ENCODE measurements at places on chromosomes 12 and 14.

DNA sequence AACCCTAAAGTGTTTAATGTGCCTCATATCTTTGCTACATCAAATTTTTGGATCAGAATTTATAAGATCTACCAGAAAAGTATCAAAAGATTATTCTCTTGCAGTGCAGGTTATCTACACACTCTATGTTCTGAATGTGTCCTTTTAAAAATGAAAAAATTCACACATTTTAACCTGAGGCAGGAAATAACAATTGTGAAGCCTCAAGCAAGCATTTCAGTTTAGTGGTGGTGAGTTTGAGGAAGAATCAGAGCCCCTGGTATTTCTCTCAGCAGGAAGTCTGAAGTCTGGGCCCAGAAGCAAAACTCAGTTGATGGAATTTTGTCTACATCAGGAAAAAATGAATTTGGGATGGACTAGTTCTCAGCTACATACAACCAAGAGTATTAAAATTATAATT is 137.0 kb upstream of the PZP start:
- DNase-seq = no peak

DNA sequence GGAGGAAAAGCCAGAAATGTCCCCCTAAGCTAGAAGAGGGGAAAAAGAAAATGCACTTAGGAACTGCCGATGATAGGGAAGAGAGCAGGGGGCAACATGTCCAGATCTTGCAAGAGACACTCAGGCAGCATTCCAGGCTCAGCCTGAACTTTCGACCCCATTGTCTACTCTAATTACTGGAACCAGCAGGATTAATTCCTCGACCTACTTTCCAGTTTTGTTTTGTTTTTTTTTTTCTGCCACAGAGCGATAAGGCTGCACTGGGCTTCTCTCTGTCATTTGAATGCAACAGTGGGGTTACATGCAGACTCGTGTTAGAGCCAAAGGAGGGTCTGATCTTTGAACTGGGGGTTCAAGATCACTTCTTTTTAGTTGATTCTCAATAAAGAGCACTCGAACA is 68.7 kb upstream of the MED13L start:
- DNase-seq = no peak

DNA sequence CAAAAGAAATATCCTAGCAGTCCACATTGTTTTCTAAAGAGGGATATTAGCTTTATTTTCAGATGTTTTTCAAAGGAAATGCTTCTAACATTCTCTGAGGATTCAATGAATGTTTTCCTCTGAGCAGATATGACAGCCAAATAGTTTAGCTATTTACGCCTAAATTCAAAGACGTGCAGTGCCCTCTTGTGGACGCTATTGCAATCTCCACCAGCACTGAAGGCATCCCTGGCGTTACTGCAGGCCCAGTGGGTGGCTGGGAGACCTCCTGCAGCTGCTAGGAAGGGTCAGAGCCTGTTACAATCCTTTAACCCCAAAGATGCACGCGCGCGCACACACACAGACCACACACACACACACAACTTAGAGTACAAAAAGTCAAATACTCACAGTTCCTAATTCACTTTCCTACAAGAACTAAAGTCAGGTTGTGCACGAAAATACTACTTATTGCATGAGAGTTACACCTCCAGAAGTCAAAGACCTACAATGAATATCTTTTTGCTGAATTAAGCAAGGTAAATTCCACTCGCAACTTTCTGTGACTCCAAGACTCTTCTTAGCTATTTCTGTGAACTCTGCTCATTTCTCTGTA is 589.3 kb upstream of the TMEM132C start:
- peak; percentile 10 for DNase-seq

GRCh38 chr12:118357257-118358007 is 15.3 kb downstream of the TAOK3 start:
- DNase-seq = peak; percentile 34

- no peak for DNase-seq
These were observed 13.5 kb downstream of the HECTD1 start for GRCh38 chr14:31194095-31194494.

DNA sequence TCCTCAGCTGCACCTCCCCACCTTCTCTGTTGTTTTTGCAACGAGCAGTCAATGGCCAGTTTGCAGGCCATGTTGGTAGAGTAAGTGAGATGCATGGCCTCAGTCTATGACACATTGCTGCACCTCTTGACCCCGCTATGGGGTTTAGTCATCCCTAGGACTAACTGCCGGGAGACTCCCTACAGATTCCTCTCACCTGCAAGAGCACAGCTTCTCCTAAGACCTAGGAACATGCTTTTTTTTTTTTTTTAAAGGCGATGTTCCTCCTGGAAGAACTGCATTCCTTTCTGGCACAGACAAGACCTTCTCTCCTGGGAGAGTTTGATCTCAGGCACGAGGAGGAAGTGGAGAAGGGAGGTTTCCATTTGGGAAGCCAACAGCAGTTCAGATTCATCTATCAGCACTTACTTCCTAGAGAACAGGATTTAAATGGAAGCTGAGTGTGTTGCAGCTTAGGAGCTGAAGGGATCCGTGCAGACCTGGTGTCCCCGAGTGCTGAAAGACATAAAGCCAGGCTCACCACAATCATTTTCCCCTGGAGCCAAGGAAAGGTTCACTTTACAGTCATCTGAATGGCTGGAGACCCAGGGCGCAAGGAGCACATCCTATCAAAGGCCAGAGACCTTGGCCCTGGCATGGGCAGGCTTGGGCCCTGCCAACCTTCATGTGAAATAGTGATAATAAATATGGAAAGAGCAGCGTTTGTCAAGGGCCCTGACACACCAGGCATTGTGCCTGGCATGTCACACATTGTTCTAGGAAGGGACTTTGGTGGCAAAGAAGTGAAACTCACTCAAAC is 104.1 kb downstream of the LGMN start:
- DNase-seq = no peak

- DNase-seq = no peak
These were observed 15.8 kb upstream of the PTPRR start for GRCh38 chr12:70936203-70936813.

DNA sequence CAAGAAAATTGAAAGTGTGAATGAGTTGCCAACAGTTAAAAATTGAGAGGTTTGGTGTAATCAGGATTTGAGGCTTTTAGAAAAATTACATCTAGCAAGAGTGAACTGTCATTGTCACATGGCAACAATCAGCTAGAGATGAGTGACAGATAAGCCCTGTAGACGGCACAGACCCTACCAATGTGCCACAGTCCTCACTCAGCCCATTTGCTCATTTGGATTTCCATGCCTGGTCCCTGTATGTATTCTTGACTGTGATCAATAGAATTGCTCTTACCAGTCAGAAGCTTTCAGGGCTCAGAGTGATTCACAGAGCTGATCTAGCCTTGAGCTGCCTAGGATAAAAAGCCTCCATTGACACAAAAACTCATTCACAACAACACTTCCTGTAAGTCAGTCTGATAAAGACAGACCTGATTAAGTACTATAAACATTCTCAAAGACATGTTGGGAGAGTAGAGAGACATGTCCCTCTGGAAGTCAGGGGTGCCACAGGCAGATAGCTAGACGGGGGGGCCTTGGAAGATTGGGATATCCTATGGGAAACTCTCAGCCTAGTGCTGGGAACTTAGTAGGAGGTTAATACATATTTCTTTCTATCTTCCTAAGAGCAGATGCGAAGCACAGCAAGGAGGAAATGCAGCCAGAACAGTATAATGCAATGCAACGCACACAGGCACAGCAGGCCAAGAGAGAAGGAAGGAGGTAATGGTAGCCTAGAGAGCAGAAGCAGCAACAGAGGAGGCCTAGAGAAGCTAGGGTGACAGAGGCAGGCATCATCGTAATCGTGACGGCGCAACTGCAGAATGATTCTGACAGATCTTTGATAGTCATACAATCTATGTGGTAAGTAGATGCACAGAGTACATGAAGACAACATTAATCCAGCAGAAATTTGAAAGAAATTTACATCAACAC is 2.0 kb upstream of the PELI2 start:
- no peak for DNase-seq

- no peak for DNase-seq
These were observed 76.7 kb downstream of the TBK1 start for GRCh38 chr12:64528616-64529015.

- no peak for DNase-seq
These were observed 229.8 kb downstream of the DPF3 start for GRCh38 chr14:72663956-72664650.

- no peak for DNase-seq
These were observed 27.1 kb downstream of the KCTD10 start for GRCh38 chr12:109449845-109450532.

- DNase-seq = peak; percentile 3
These were observed 68.6 kb upstream of the MAX start for GRCh38 chr14:65170768-65171507.

DNA sequence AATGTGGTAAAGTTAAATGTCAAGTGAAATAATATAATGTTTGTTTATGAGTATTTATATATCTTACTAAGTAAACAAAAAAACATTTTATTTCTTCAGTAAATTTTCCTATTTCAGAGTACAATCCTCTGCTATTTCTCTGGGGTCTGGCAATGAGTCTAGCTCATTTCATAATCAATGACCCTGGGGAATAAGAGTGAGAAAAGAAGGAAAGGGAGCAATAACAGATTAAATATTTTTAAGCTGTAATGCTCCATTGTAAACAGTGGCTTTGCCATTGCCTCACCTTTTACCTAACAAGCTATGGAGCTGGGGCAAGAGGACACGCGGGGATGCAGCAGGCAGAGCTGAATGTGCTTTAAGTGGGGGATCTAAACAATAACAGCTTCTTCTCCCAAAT is 1071.9 kb downstream of the FLRT2 start:
- DNase-seq = no peak

DNA sequence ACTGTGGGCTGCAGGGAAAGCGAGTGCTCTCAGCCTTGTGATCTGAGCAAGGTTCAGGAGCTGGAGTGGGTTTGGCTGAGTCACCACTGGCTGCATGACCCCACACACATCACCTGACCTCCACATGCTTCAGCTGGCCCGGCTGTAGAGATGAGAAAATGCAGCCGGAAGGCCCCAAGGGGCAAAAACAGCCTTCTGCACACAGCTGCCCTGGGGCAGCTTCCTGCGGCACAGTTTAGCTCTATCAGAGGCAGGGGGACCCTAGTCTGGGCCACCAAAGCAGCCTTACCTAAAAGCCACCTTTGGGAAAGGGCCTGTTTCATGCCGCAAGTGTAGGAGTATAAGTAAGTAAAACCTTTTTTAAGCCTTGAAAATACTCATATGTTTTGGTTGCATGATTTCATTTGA is 123.3 kb downstream of the SSPN start:
- no peak for DNase-seq

DNA sequence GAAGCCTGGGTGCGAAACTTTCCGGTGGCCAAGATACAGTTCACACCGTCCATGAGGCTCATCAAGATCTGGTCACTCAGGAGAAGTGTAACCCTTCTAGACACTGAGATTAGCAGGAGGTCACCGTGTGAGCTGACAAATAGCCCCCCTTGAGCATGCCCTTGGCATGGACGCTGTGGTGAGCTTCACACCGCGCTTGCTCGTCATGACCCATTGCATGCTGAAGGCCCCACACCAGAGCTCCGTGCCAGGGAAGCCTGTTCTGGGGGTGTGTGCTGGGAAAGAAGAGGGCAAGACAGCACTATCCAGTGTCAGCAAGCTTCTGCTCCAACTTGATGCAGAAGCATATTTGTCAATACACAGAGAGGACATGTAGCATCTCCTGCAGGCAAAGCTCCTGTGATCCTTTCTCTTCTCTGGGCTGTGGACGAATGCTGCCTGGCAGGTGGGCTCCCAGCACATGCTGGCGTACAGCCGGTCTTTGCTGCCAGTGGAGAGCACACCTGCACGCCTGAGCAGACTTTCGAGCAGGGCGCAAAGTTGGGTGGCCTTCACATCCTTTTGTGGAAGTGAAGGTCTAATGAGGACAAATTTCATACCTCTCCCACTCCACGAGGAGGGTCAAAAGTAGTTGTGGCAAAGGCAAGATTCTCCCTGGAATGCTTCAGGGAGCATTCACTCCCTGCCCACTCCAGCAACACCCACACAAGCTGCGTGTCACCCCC is 126.9 kb upstream of the FKBP4 start:
- no peak for DNase-seq

DNA sequence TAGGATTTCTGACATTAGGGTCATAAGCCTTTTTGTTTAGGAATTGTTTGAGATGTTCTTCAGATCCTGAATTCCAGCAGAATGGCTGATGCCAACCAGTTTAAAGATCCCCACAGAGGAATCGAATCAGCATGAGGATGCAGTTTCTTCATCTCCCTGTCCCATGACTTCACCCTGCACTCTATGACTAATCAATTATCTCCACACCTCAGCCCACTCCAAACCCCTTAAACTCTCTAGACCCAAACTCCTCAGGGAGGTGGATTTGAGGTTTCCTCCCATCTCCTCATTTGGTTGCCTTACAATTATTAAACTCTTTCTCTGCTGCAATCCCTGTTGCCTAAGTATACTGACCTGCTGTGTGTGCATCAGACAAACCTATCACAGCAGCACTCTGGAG is 86.5 kb upstream of the CRY1 start:
- no peak for DNase-seq

GRCh38 chr12:92844151-92844763 is 84.8 kb downstream of the EEA1 start:
- no peak for DNase-seq

- DNase-seq = peak; percentile 25
These were observed 83.2 kb upstream of the HMGA2 start for GRCh38 chr12:65740873-65741600.

GRCh38 chr12:65741656-65742017 is 82.6 kb upstream of the HMGA2 start:
- no peak for DNase-seq

DNA sequence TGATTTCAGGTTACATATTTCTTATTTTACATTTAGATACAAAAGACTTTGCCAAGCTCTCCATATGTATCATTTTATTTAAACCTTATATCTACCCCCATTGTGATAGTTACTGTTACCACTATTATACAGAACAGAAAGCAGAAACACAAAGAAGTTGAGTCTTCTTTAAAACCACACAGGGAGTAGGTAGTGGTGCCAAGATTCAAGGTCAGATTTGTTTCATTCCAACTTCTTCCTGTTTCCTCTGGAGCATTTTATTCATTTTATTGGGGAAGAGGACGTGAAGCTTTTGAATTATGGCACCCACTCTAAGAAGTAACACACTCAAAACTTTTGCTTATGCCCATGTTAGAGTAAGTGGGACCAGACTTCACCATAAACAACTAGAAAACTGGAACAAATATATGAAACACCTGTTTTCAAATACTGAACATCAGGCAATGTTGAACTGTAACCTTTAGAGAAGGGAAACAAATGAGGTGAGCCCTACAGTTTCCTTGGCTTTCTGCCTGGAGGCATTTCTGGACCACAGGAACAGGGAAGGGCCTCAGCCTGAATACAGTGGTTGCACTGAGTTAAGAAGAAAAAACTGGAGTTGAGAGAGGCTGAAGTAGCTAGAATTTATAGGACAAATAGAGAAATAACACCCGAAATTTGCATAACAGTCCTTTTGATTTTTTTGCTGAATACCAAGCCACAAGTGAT is 160.4 kb upstream of the SSTR1 start:
- no peak for DNase-seq

GRCh38 chr12:85244561-85244960 is 35.5 kb upstream of the ALX1 start:
- DNase-seq = no peak

- no peak for DNase-seq
These were observed 116.1 kb upstream of the FBXO33 start for GRCh38 chr14:39548358-39548757.

- DNase-seq = no peak
These were observed 23.4 kb downstream of the CGRRF1 start for GRCh38 chr14:54533100-54533499.

All from T follicular helper cell (primary cell).